ENCODE measurements at places on chromosomes 4 and X.
A peak's percentile ranks its signal among the peaks of the same experiment; 100 is the strongest.

- peak; percentile 35 for DNase-seq
These were observed 21.2 kb upstream of the MSX1 start for GRCh38 chr4:4838051-4838935.

DNA sequence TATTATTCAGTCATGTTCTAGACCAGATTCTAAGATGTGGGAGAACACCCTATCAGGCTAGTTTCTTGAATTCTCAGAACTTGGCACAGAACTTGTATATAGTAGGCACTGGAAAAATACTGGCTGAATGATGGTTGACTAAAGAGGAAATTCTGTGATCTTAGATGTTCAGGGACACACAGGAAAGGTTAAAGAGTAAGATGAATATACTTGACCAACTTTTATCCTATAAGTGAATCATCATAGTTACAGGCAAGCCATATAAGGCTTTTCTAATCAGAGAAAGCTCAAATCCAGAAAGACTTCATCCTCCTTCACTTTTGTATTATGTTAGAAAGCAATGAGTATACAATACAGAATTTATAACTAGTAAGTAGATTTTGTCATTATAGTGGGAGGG, 53.8 kb downstream of the SEPTIN11 start:
- no peak for DNase-seq

DNA sequence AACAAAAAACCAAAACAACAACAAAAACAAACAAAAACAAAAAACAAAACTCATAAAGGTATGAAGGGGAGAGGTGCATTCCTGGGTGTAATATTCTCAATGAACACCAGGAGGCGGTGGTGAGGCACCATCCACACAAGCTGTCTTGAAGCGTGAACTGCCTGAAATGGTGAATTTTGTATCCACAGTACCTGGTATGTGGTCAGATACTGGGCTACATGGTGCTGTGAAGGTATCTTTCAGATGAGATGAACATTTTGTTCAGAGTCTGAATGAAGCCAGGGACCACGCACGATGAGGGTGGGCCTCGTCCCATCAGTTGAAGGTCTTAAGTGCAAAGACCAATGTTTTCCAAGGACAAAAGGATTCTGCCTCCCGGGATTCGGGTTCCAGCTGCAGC, 58.5 kb downstream of the ASMT start:
- DNase-seq: peak; percentile 5

DNA sequence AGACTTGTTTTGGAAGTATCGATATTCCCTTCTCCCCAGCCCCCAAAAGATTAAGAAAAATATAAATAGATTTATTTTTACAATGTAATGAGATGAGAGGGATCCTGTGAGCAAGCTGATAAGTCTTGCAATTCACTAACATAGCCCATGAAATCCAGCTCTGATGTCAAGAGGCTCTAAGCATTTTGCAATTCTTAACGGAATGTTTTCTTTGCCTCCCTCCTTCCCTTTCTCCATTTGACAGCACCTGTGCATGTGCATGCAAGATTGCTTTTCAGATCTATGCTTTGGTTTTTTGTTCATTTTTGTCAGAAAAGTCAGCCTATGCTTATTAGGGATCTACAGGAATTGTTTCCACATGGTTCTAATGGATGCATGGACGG, 169.9 kb downstream of the SLIT2 start:
- DNase-seq: no peak

- no peak for DNase-seq
These were observed 60.8 kb upstream of the FMR1 start for GRCh38 chrX:147850875-147851274.

DNA sequence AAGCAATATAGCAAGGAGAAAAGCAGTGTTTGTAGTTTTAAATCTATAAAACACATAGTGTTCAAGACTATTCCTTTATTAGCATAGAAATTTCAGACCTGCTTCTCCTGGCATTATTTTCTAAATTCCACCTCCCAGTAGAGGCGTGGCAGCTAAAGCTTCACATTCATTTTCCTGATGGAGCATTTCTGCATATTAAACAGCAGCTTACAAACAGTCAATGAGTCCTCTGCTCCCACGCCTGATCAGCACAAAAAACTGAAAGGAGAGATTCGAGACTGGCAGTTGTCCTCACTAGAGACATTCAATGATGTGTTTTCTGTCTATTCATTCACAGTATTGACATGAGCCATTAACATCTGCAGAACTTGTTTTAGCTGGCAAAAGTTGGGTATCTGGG, 61.4 kb downstream of the SHISA3 start:
- no peak for DNase-seq

- no peak for DNase-seq
These were observed 115.3 kb downstream of the AASDH start for GRCh38 chr4:56272003-56272402.

DNA sequence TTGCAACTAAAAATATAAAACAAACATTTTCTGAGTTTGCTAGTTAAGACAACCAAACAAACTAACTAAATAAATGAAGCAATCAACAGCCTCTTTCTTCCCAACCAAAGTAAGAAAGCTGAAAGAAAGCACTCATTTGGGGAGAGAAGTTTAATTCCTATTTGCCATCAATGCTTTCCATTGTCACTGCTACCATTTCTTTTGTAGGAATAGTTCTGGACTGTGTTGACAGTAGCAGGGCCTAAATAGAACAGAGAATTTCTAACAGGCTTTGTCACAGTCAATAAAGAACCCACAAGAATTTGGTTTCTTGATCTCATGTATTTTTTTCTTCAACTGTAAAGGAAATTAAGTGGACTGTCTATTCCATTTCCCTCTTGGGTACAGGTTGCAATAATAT, 1886.4 kb upstream of the TENM3 start:
- peak; percentile 3 for DNase-seq

GRCh38 chr4:101199507-101200285, 147.6 kb downstream of the PPP3CA start:
- peak; percentile 74 for DNase-seq

- DNase-seq: no peak
These were observed 75.1 kb downstream of the PDGFC start for GRCh38 chr4:156896527-156896926.

GRCh38 chr4:40622913-40623312, 6.8 kb downstream of the RBM47 start:
- DNase-seq: no peak
